MM.1S (cell line): ENCODE measurements at places on chromosomes 5 and 9.

GRCh38 chr9:120646948-120647347 lies 67.0 kb upstream of the CDK5RAP2 start:
- H3K36me3 ChIP-seq: no peaks in the 10 kb centered on the region
- H3K27ac ChIP-seq: no peak overlapping the region
- DNase-seq: no peak
- no peaks in the 10 kb centered on the region for H3K4me1 ChIP-seq
- no peaks in the 10 kb centered on the region for H3K27me3 ChIP-seq

DNA sequence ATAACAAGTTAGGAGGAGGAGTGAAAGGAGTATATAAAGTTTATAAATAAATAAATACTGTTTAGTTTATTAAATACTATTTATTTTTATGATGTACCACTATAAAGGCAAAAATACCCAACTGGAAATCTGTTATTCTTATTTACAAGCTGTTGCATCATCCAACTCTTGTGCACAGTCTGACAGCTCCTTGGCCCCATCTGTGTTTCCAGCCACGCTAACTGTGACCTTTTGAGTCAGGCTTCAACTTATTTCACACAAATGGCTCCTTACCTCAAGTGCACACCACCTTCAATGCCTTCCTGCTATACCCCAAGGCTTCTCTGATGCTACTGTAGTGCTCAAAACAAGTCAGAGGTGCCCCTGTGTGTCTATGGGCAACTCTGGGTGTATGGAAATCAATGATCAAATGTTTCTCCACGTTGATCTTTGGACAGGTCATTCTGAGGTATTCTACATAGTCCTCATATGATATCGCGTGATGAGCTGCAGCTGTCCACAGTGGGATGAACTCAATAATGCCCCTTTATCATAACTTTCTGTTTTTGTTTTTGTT lies 303.2 kb upstream of the GRAMD2B start:
- no peak overlapping the region for H3K4me3 ChIP-seq
- H3K4me1 ChIP-seq: no peaks in the 10 kb centered on the region
- no peaks in the 10 kb centered on the region for H3K36me3 ChIP-seq
- no peak for DNase-seq
- H3K27me3 ChIP-seq: no peaks in the 10 kb centered on the region

- no peak overlapping the region for H3K4me3 ChIP-seq
- H3K4me1 ChIP-seq: no peaks in the 10 kb centered on the region
- H3K27ac ChIP-seq: no peak overlapping the region
- H3K27me3 ChIP-seq: no peaks in the 10 kb centered on the region
- no peaks in the 10 kb centered on the region for H3K36me3 ChIP-seq
These were observed 62.3 kb downstream of the RIGI start for GRCh38 chr9:32463500-32464293.

- no peak for DNase-seq
- no peaks in the 10 kb centered on the region for H3K27me3 ChIP-seq
- H3K4me3 ChIP-seq: no peak overlapping the region
- no peak overlapping the region for H3K27ac ChIP-seq
- H3K36me3 ChIP-seq: no peaks in the 10 kb centered on the region
- H3K4me1 ChIP-seq: no peaks in the 10 kb centered on the region
These were observed 141.7 kb upstream of the MARCHF11 start for GRCh38 chr5:16321284-16321683.
